T-helper 2 cell (primary cell): ENCODE measurements at places on chromosomes 4 and X.

DNA sequence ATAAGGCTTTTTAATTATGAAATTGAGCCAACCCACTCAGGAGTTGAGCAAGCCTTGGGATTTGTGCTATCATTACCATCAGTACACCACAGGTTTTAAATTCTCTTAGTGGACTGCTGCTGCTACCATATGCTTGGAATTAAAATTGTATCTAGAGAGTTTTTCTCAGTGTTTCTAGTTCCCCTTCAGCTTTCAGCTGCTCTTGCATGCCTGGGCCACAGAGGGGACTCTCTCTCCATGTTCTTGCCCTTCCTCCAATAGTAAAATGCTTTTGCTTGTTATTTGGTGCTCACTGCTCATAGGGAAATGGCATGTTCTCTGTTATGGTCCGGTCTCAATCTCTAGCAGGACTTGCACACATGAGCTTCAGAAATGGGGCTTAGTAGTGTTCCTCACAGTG lies 101.9 kb downstream of the IGSF1 start:
- DNase-seq, result no peak

GRCh38 chr4:82422616-82423015 lies 7.6 kb downstream of the HNRNPDL start:
- DNase-seq, result no peak

- DNase-seq, result no peak
Observed at GRCh38 chrX:10728806-10729389, 108.5 kb upstream of the MID1 start.

DNA sequence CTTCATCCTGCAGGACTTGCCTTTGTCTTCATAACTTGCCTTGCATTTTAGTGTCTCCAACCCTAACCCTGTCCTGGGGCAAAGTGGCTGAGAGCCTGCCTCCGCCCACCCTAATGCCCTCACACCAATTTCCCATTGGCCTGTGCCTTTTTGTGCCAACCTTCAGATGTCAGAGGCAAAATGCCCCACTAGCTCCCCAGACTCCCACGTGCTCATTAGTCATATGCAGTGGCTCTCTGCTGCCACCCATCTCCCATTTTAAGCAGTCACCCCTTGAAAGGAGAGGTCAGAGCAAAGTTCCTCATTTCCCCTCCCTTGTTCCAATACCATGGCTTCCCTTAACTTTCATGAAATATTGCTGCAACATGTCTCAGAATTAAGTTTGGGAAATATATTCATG lies 74.8 kb upstream of the PASD1 start:
- DNase-seq, result no peak

DNA sequence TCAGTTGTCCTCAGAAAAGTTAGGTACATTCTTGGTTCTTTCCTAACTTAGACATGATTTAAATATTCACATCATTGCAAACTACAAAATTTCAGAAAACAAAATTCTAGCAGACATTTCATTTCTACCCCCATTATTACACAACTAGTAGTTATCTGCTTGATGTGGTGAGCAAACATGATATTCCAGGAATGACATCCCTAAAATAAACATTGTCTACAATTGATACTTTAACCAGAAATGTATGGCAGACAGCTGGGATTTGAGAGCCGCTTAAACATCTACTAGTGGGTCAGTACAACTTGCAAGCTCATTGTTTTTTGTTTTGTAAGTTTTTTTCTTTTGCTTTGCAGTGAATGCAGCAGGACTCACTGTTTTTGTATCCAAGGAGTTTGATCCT lies 32.1 kb upstream of the AMBN start:
- DNase-seq, result no peak

DNA sequence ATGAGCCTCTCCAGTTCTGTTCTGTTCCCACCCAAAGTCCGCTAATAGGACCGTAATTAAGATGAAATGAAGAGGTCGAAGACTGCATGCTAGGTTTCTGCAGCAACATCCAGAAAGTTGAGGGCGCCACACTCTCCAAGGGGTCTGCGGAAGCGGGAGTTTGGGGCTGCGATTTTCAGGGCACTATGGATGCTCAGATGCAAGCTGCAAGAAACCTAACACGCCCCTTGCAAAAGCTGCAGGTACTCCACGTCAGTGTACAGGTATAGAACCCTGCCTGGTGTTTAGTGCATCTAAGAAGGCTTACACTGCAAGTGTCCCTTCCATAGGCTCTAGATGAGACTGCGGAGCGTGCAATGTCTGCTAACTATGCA lies 61.4 kb downstream of the RHOXF2B start:
- no peak for DNase-seq

- DNase-seq, result no peak
Observed at GRCh38 chr4:81455897-81456296, 15.8 kb downstream of the RASGEF1B start.

DNA sequence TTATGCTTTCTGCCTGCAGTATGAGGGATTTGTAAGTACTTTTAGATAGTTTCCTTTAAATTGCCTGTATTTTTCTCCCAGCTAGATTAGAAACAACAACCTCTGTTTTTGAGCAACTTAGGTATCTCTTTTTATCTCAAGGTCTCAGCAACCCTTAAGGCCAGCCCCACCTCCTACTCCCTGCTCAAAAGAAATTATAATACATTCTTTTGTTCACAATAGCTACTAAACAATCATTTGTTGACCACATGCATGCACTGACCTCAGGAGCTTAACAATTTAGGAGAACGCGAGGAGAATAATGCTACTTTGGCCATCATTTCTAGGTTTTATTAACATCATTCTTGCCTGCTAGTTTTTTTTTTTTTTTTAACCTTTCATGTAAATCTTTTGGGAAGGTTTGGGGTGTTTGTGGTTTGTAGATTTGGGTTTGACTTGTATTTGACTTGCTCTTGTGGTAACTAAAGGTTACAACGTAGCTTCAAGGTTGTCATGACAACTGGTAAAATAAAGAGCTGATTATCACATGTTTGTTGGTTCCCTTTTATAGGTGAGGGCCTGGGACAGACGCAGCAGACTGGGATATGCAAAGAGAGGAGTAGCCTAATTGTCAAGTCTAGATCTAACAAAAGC lies 145.4 kb upstream of the PLAC1 start:
- DNase-seq, result no peak

- no peak for DNase-seq
Observed at GRCh38 chr4:12701384-12701783, 782.8 kb downstream of the RAB28 start.

- DNase-seq, result no peak
Observed at GRCh38 chr4:138816875-138817274, 198.7 kb upstream of the NOCT start.

DNA sequence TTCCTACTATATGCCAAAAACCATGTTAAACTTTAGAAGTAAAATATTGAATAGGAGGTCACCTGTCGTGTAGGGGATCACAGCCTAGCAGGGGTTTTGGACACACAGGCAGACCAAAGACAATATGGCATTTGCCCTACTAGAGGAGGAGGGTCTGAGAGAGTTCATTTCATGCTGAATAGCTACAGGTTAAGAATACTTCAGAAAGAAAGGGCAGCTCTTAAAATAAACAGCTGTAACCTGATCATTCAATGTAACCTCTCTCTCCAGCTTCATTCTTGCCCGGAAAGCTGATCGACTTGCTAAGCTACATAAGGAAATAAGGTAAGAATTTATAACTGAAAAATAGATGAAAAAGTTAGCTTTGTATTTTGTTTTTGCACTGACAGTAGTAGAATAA lies 79.9 kb downstream of the MAOA start:
- DNase-seq, result no peak

GRCh38 chrX:119398587-119398973 lies 556 bp upstream of the SLC25A43 start:
- no peak for DNase-seq

GRCh38 chr4:10212400-10212799 lies 95.8 kb upstream of the WDR1 start:
- no peak for DNase-seq

DNA sequence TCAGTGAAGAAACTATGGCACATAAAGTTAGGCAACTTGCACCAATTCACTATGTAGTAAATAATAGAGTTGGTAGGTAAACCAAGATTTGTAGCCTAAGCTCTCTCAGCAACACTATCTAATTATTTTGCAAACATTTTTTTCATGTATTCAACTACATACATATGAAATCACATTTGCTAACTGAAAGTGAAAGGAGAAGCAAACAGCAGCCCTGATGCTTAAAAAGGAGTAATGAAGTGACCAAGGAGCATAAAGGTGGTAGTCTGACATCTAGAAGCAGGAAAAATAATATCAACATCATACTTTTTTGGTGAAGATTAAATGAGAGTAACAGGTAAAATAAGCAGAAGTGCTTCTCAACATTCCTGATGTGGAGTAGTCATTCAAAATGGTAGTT lies 603.7 kb downstream of the GRXCR1 start:
- DNase-seq, result no peak

GRCh38 chr4:37903901-37904300 lies 13.0 kb downstream of the TBC1D1 start:
- no peak for DNase-seq

DNA sequence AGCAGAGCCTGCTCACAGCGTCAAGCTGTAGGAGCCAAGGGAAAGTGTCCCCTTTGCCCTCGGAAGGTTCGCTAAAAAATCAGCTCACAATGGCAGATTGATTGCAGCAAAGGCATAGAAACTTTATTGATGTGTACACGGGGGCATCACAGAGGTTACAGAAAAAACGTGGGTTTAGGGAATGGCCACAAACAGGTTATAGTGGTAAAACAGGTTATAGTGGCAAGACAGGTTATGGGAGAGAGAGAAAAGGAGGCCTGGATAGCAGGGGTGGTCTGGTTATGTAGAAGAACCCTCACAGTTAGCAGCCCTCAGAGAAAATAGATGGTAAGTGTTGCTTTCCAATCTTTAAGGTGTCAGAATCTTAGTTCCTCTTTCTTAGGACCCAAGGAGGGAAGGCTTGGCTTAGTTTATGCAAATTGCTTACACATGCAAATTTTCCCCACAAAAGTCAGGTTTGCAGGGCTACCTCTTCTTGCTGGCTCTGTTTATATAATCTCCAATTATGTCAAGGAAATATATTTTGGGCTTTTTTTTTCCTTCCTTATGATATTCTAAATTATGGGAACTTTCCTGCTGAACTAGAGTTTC lies 113.7 kb downstream of the BMP15 start:
- DNase-seq, result no peak

DNA sequence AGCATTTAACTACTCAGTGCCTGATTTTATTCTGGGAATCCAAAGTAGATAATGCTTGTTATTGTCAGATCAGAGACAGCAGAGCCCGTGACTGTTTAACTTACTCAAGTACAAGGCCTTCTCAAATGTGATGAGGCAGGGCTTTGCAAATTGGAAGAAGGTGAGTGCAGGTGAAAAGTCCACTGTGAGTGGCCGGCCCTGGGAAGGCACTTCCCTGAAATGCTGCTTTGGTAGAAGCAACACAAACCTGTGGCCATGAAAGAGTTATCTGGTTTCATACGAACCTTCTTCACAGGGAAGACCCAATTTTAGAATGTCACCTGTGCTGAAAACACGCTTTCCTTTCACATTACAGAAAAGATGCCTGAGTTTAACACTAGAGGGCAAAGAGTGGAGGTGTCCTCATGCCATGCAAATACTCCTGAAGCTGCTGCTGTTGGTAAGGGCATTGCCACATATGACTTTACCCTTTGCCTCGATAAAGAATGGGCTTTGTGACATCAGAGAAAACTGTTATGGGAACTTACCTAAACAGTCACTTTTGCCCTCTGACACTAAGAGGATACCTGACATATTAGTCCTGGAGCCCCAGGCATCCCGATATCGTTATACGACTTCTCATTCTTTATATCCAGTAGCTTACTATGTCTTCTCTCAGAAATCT lies 8.0 kb downstream of the PPARGC1A start:
- no peak for DNase-seq

GRCh38 chr4:39947417-39947816 lies 30.3 kb downstream of the PDS5A start:
- no peak for DNase-seq

DNA sequence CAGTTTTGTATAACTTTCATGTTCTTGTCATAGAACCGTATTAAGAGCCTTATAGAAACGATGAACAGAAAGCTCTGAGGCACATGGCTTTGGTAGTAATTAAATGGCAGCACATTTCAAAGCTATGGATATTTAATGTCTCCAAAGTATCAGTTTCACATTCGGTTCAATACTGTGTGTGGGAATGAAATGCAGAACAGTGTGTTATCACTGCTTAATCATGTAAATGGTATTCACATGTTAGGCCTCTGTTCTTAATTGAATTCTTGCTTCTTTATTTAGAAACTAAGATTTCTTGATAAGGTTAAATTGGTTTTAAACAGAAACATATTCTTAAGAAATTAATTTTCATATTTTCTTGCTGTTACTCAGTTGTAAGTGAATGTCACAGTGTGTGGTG lies 701.0 kb upstream of the PITX2 start:
- no peak for DNase-seq

DNA sequence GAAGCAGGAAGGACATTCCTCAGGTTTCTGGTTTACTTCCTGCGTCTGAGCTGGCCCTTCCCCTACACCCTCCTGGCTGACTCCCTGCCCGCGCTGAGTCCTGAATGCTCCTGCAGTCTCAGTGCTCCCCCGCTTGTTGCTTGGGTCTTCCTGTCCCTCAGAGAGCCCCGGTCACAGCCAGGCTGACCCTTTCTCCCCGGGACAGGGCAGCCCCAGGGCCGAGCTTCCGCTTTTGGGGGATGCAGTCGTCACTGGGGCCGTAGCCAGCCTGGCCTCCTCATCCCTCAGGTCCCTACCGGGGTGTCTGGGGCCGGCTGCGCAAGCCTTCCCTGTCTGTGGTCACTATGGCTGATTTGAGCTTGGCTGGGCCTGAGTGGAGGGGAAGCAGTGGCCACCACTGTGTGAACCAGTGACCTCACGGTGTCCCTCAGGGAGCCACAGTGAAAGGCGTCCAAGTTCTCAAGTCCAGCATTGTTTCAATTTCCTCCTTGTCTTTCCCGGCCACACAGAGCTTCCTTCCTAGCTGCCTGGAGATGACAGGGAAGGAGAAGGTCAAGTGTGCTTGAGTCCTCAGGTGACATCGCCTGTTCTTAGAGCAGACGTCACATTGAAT lies 34.1 kb upstream of the ASMTL start:
- DNase-seq, result no peak

DNA sequence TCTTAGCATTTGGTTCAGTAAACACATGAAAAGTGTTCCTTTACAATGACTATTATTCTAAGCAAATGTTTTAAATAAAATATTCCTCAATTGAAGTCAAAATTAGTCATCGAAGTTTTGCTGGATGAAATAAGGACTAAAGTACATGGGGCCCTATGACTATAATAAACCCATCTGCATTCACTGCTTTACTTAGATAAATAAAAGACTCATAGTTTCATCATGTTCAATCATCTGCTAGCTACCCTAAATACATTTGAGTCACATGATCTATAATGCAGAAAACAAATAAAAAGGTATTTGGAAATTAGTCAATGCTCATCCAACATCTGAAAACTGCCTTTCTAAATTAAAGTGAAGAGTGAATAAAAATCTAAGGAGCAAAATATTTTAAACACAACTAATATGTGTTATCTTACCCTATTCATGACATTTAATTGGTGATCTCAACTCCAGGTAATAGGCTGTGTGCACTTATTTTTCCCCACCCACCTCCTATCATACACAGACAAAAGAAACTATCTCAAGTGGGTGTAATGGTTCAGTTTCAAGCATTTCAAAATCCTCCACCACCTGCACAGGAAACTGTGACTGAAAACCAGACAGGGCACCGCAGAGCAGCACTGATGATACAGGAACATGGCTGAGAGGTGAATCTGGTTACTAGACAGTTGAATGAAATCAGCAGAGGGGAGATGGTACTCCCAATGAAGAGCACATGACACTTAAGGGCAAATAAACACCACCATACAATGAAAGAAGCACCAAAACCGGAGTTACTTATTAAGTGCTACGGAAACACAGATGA lies 78.6 kb downstream of the CAMK2D start:
- peak; percentile 41 for DNase-seq
